IPS DF 6.9 (cell line): ENCODE measurements at places on chromosomes 6 and 20.
A peak's percentile ranks its signal among the peaks of the same experiment; 100 is the strongest.

- no peak for DNase-seq
These were observed 23.8 kb downstream of the SMLR1 start for GRCh38 chr6:130851026-130851425.

DNA sequence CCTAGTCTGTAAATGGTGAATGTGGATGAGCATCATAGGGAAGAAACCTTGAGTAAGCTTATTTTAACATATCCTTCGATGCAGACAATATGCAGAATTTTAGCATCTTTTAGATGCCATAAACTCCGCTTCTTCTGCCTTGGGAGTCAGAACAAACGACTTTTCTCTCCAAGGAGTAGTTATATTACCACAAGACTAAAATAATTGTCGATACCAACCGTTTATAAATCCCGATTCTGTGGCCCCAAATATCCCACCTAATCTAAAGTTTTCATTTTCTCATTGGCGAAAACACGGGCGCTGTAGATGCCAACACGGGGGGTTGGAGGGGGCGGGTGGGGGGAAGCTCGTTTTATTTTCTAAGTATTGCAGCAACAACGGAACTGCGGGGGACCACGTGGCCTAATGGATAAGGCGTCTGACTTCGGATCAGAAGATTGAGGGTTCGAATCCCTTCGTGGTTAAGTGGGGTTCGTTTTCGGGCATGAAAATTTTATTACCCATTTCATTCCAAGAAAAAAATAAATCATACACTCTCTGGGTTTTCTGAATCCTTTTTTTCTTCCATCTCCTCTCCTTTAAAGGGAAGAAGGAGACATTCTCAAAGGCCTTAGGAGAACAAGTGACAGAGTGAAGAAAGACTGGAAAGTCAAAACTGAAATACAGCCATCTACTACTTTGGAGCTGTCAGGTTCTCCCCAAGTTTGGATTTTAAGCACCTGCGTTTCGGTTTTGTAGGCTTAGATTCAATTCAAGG is 65.5 kb upstream of the BTN3A2 start:
- DNase-seq, result no peak

GRCh38 chr20:53606364-53606985 is 12.8 kb upstream of the ZNF217 start:
- DNase-seq, result no peak

GRCh38 chr6:167091026-167091804 is 31.7 kb upstream of the CCR6 start:
- DNase-seq, result no peak

- DNase-seq, result no peak
These were observed 45.3 kb upstream of the RIN2 start for GRCh38 chr20:19712721-19713260.

- peak; percentile 9 for DNase-seq
These were observed 927 bp downstream of the IL20RA start for GRCh38 chr6:137043710-137044365.
